ENCODE measurements at places on chromosomes 12 and 14. TPM values are rescaled to one million over a fixed set of nuclear protein-coding genes. Genes with fewer than 3 reads are reported as not detected.

PLEKHD1 gene
- total RNA-seq: not detected

HCAR3 gene
- not detected for total RNA-seq

E2F7 gene
- not detected for total RNA-seq

CKB gene
- 249 TPM for total RNA-seq

GPR68 gene
- 0.60 TPM for total RNA-seq

TAS2R10 gene
- total RNA-seq: 1.5 TPM

CIROP gene
- total RNA-seq: not detected

NELL2 gene
- total RNA-seq: not detected

RNASE2 gene
- 1.3 TPM for total RNA-seq

HCAR2 gene
- total RNA-seq: 3.3 TPM

Data from tibial nerve (tissue), 4 donors.